ENCODE measurements at places on chromosomes 6 and 20. TPM values are rescaled to one million over a fixed set of nuclear protein-coding genes. Genes with fewer than 3 reads are reported as not detected.

The BNIP5 gene
- 0.18 TPM for polyA plus RNA-seq

The PRICKLE4 gene
- polyA plus RNA-seq: 4.2 TPM

The LTB gene
- 2.3 TPM for polyA plus RNA-seq

The TSPO2 gene
- 1.1 TPM for polyA plus RNA-seq

The SLC22A2 gene
- polyA plus RNA-seq: 15.0 TPM

The PRDM13 gene
- polyA plus RNA-seq: not detected

The TOX2 gene
- polyA plus RNA-seq: 4.2 TPM

The CST3 gene
- 120 TPM for polyA plus RNA-seq

The IBTK gene
- 50.2 TPM for polyA plus RNA-seq

DNA sequence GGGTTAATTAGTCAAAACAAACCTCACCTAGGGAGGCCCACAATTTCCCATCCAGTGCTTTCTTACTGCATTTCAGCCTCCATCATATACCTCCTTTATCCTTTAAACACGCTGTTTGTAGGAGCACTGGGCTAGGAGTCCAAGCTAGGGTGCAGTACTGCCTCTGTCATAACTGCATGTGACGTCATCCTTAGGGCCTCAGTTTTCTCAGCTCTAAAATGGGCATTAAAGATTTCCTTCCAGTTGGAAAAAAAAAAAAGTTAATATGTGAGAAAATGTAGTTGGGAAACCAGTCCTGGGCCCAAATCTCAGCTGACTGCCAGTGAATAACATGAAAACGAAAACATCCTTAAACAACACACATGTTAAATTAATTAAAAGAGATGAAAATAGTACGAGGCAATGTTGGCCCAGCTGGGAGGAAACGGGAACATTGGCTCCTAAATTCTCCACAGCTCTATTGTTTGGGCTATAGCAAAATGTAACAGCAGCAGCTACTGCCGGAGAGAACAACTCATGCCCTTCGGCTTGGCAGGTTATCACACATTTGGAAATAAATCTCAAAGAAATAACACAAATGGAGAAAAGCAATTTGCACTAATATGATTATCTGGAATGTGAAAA lies 79.9 kb upstream of the CCDC167 start:
- no peak for DNase-seq

- no peak for DNase-seq
These were observed 7.2 kb upstream of the BPIFB6 start for GRCh38 chr20:33024243-33024560.

DNA sequence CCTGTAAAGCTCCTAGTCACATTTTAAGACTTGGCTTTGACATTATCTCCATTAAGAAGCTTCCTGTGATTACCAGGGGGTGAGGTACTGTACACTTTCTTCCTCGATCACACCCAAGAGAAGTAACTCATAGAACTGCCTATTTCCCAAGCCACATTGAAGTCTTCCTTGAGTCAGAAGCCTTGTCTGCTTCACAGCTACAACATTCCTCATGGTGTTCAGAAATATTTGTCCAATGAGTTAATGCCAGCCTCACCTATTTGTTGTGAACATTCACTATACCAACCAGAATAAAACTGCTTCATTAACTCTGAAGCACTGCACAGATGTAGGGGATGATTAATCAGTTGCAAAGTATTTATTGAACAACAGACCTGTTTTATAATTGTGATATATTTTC lies 622.3 kb downstream of the PTPRT start:
- DNase-seq: no peak

DNA sequence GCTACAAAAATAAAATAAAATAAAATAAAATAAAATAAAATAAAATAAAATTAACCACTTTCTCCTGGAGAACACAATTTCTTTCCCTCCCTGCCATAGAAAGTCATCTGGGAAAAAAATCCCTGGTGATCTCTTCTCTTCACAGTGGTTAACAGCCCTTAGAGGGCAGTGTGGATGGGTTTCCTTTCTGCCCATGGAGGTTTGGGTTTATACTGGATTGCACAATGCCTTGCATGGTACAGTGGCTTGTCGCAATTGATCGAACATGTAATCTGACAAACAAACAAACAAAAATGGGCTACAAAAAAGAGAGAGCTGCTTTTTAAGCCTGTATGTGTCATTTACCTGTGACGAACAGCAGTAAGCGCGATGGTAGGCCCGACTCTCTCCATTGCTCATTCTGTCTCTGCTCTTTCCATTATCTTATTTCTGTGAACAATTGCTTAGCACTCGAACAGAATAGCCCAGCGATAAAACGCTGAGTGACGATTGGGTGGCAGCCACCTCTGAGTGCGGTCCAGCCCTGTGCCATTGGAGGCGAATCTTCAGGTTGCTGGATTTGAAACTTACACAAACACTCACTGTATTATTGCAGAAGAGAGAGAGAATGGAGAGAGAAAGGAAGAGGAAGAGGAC lies 166.1 kb downstream of the CD83 start:
- DNase-seq: no peak

DNA sequence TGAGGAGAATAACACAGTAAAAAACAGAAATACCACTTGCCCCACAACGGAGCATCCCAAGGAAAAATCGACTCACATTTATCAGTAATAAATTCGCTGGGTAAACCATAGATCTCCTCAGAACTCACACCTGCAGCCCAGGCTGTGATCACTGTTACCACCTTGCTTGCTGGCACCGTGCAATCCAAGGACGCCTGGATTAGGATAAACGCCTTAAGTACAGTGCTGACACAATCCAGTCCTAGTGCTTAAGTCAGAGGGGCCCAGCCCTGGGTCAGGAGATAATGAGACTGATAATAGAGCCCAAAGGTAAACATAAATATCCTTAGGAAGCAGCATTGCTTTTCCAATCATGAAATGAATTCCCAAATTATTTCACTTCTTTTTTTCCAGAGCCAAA lies 62.5 kb downstream of the EPB41L2 start:
- no peak for DNase-seq

- no peak for DNase-seq
These were observed 125.3 kb downstream of the DLL1 start for GRCh38 chr6:170165471-170166117.

DNA sequence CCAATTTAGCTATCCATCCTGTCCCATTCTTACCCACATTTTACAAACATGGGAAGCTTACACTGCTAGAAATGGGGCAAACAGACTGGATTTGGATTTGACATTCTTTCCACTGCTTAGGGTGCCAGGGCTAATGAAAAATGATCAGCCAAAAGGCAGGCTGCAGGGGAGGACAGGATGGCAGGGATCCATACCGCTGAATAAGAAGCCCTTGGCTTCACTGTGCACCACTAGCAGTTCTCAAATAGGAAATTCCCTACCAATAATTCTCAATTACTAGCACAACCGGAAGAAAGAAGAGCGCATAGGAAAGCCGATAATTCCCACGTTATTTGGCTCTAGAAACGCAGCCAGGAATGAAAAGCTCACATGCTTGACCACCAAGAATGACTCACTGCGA lies 73.1 kb downstream of the NDUFAF5 start:
- no peak for DNase-seq

DNA sequence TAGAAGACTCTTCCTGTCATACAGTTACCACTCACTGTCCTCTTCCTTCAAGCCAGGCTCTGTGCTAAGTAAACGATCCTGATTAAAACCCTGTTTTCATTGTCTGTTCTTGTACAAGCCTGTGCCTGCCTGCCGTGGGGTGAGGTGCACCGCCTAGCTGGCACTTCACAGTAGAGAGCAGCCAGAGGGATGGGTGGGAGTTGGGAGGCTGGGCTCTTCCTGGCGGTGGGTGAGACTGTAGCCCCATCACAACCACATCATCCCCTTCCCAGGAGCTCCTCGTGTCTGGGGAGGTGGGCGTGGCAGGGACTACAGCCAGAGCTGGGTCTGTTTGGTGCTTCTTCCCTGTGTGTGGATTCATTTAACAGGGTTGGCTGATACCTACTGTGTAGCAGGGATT lies 382.0 kb downstream of the TAF4 start:
- DNase-seq: no peak

GRCh38 chr6:25002326-25003091 lies 66.7 kb upstream of the RIPOR2 start:
- no peak for DNase-seq

GRCh38 chr6:2839982-2840748 lies 1.5 kb downstream of the SERPINB1 start:
- DNase-seq: no peak

GRCh38 chr6:72504406-72504805 lies 117.5 kb upstream of the KCNQ5 start:
- no peak for DNase-seq

DNA sequence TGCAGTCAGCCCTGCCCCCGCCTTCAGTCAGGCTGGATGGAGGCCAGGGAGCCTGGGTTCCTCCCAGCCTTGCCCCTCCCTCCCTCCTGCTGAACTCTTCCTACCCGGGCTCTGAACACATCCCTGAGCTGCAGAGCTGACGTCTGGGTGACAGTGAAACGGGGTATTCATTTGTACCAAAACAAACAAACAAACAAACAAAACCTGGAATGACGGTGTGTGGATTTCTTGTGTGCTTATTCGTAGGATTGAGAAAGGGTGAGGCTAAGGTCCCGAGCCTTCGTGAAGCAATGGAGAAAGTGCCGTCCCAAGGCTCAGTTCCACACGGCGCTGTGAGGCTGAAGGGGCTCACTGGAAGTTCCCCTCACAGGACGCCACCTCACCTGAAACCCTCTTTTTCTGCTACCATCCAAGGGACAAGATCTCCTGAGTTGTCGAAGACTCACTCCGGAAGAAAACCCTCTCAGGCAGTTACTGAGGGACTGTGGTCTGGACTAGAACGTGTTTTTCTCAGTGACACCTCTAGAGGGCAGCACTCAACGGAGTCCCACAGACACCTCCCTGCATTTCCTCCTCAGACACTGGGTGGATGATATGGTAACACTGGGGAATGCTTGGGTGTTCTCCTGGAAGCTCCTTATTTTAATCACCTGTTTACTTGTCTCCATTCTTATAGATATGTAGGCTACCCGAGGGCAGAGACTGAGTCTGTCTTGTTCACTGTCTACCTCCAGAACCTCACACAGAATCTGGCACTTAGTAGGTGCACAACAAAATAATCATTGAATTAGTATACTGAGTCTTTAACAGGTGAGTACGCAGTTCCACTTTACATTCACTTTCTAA lies 27.3 kb downstream of the GSTA3 start:
- peak; percentile 44 for DNase-seq

DNA sequence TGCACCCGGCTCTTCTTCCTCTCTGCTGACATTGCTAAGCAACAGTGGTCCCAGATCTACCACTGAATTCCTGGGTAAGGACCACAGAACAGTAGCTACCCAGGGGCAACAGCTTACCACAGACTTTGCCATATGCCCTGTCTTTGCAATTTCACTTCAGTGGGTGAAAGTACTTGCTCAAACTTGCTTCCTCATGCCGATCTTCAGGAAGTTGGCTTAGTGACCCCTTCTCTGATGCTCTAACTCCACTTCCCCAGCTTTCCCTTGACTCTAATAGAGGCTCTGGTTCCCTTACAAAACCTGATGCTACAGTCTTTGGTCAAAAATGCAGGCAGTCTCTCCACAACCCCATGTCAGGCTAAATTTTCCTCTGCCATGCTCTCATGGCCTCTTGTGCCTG lies 3.3 kb upstream of the TAAR5 start:
- DNase-seq: no peak

GRCh38 chr6:116083052-116083451 lies 17.6 kb upstream of the NT5DC1 start:
- no peak for DNase-seq

DNA sequence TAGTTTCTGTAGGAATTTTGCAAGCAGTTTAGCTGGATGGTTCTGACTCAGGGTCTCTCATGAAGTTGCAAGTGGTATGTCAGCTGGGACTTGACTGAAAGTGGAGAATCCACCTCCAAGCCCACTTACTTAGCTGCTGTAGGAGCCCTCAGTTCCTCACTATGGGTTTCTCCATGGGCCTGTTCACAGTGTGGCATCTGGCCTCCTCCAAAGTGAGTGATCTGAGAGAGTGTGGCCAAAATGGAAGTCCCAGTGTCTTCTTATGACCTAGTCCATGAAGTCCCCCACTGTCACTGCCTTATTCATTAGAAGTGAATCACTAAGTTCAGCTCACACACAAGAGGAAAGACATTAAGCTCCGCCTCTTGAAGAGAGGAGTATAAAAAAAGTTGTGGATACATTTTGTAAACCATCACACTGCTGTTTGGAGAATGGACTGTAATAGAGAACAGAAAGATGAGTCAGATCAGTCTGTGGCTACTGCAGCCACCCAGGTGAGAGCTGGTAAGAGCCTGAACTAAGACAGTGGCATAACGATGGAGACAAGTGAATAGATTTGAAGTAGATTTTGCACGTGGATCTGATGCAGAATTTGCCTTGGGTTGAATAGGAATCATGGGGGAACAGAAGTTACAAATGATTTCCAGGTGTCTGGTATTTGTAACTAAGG lies 4.9 kb upstream of the NELFCD start:
- no peak for DNase-seq

GRCh38 chr6:143754204-143754603 lies 76.4 kb downstream of the PHACTR2 start:
- no peak for DNase-seq

Measured in renal cortex interstitium (tissue), 15 donors.